ENCODE measurements at places on chromosomes 1 and 21.

- no peak for DNase-seq
These were observed 67.2 kb upstream of the SCAF4 start for GRCh38 chr21:31798842-31799704.

DNA sequence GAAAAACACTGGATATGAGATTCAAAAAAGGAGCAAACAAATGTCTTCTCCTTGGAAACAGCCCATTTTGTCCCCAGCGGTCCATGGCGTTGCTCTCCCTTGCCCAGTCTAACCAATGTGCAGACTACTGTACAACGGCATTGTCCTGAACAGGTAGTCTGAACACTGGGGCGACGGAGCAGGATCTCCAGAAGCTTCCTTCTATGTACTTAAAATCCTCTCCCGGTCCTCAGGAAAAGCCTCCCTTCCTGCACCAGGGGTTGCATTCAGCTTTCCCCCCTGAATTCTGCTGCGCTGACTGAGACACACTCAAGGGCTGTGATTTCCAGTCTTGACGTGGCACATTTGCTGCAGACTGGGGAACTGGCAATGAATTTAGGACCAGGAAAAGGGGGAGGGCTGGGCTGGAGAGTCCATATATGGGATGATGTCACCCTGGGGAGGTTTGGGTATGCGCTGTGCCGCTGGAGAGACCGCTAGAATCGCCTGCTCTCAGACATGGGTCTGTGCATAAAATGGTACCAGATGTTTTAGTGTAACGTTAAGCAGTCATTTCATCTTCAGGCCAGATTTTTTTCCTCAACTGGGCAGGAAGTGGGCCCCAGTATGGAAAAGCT, 275.9 kb upstream of the C1orf105 start:
- DNase-seq, result peak; percentile 100

GRCh38 chr1:63429281-63429680, 61.9 kb downstream of the ALG6 start:
- no peak for DNase-seq

DNA sequence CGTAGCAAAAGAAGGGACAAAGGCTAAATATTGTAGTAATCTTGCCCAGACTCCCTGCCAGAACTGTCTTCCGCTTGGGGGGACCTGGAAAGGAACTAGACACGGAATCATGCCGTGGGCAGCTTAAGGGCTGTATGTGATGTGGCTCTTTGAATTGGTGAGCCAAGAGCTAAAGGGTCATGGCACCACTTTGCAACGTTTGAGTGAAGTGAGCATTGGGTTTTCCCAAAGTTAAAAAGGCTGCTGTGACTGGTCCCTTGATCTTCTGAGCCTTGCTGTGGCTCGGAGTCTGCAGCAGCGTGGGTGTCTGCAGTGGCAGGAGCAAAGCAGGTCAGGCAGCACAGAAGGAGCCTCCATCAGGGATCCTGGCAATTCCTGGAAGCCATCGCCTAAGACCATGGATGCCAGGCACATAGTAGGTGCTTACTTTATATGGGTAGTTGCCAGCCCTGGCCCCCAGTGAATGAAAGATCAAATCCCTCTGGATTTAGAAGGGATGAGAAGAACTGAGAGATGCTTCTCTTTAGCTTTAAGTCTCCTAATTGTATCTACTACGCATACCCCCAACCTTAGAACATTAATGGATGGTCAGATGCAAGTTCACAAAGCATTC, 1.8 kb downstream of the SMYD2 start:
- DNase-seq, result no peak

- DNase-seq, result no peak
These were observed 32.3 kb upstream of the ID3 start for GRCh38 chr1:23591460-23592208.

GRCh38 chr1:8127171-8127641, 101.1 kb upstream of the ERRFI1 start:
- no peak for DNase-seq

All from fibroblast of skin of left biceps (primary cell).